ENCODE measurements at places on chromosomes 7 and 10.

- no peak for DNase-seq
Measured at GRCh38 chr10:104347295-104348045, 6.2 kb upstream of the CFAP58 start.

DNA sequence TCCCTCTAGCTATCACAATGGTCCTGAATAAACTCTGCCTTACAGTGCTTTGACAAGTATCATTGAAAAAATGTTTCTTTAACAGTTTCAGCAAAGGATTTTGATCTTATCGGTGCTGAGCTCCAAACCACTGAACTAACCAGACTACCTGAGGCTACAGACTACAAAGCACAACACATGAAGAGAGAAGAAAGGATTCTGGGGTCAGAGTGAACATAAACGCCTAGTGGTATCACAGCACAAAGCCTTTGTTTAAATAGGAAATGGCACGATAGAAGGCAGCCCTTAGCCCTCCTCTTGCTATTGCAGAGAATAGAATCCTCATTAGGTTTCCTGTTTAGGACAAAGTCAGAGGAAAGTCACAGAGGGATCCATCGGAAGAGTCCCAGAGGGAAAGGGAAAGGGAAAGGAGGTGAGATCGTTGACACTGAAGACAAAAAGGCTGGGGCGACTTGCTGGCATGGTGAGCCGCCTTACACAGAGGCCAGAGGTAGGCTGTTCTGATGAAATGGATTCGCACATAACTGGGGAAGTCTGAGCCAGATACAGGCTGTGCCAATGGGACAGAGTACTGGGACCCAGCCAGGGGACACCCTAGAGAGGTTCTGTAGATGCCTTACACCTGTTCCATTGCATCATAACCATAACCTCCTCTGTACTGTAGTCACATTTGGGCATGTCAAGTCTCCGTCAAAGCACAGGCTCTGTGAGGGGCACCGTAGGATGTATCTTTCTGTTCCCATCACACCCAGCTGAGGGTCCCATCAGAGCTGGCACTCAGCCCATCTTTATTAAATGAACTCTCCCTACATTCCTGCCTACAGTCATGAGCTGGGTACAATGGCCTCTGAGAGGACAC lies 71.5 kb downstream of the XPNPEP1 start:
- DNase-seq, result no peak

GRCh38 chr7:366161-366803 lies 76.3 kb downstream of the FOXL3 start:
- peak; percentile 71 for DNase-seq

GRCh38 chr7:40380111-40380510 lies 245.3 kb downstream of the SUGCT start:
- DNase-seq, result no peak

DNA sequence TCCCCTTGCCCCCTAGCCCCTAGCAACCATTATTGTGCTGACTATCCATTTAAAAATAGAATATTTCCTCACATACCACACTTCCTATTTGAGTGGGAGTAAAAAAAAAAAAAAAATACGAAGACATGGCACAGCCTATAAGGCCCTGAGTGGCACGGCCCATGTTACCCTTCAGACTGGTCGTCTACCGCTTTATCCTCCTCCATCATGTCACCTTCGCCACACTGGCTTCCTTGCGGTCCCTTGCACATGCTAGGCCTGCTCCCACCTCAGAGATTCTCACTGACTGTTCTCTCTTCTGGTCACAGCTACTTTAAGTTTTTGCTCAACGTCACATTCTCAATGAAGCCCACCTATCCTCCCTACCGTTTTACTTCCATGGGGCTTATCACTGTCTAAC lies 130.3 kb downstream of the ATE1 start:
- no peak for DNase-seq

DNA sequence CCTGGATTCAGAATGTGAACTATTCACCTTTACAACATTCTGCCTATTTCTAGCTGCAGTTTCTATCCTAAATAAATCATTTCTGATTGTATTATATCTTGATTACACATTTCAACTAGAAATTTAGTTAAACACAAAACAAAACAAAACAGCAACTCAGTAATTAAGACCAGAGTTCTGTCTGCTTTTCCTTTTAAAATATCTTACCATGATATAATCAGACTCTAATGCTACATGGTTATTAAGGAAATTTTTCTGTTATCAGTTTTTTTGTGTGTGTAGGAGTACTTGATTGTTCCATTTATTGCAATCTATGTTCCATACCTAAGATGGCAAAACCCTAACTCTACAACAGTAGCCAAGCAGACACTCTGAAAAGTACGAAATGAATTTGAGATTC lies 663.3 kb downstream of the NRG3 start:
- no peak for DNase-seq

GRCh38 chr7:108030516-108030915 lies 27.6 kb upstream of the LAMB1 start:
- DNase-seq, result no peak

DNA sequence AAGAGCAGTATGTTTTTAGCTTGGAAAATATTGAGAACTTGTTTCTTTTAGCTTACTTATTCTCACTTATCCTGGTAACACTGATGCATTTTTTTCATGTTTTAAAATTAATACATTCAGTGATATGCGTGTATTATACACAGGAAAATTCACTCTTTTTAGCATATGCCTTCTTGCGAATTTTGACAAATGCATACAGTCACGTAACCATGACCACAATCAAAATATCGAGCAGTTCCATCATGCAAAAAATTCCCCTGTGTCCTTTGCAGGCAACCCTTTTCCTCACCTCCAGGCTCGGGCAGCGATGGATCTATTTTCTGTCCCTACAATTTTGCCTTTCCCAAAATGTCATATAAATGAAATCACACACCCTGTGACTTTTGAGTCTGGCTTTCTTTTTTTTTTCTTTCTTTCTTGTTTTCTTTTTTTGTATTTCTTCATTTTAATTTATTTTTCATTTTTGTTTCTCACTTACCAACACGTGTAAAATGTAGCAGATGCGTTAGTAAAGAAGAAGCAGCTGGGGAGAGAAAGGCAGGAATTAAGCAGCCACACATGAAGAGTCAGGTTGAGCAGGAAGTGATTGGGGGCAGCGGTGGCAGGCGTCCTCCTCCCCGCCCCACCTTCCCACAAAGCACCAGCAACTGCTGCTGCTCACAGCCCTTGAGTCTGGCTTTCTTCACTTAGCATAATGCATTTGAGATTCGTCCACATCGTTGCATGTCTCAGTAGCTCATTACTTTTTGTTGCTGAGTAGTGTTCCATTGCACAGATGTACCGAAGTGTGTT lies 29.9 kb downstream of the ADRB1 start:
- peak; percentile 8 for DNase-seq

DNA sequence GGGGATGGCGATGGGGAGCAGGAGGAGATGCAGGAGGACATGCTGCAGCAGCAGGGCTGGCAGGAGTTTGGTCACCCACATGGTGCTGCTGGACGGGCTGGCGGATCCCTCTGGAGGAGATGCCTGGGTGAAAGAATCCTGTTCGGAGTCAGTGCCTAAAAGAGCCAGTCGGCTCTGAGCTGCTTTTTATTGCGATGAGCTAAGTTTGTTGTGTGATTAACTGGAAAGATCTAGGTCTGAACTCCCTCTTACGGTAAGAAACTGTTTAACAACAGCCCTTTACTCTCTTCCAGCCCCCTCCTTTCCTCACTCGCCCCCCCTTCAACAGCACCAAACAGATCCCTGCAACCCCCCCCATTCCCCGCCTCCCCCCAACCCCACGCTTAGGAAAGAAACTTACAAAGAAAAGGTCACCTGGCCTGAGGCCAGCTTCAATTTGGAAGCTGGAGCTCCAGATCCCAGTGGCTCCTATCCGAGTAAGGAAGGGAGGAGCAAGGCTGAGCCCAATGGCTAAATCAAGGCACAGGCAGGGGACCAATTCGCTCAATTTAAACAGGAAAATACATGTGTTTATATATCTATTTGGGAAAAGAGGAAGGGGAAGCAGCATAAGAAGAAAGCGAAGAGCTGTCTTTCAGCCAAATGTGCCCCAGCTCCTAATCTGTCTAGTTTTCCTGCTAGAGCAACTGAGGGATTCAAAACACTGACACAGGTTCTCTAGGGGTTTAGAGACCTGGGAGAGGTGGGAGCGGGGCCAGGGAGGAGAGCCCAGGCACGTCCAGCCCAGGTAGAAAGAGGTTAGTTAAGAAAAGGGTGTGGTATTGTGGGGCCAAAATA lies at the start of gene HGF:
HGF (minus strand) TSS at position 157 of the 837 bp plus-strand sequence; CDS start at position 81, 76 bp downstream.
- peak; percentile 44 for DNase-seq

DNA sequence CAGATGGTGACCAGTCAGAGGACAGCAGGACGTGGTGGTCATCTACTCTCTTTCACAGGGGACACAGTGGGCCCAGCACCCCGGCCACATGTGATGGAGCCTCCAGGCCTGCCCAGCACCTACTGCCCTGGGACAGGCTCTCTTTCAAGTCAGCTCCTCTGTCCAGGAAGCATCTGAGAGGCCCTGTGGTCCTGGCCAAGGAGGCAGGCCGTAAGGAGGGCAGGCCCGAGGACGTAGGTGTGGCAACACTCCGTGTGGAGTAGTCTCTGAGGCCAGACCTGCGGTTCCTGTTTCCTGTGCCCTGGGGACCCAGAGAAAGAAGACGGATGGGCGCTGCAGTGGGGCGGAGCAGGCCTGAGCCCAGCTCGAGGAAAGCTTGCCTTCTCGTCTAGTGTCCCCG lies 179.2 kb downstream of the EBF3 start:
- DNase-seq, result no peak

DNA sequence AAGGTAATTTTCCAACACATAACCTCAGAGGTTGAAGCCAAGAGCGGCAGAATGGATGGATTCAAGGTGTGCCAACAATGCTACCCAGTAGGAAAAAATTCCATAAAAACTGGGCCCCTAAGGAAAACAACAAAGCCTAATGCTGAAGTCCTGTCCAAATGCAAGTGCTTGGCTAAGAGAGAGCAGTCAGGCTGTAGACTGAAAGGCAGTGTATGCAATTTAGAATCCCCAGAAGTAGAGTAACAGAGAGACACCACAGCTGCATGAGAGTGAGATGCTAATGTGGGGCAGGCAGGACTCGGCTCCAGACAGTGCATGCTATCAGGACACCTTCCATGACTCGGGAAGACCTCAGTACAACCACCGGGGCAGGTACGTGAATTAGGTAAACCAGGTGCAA lies 124.5 kb downstream of the ZFAND4 start:
- DNase-seq, result no peak

DNA sequence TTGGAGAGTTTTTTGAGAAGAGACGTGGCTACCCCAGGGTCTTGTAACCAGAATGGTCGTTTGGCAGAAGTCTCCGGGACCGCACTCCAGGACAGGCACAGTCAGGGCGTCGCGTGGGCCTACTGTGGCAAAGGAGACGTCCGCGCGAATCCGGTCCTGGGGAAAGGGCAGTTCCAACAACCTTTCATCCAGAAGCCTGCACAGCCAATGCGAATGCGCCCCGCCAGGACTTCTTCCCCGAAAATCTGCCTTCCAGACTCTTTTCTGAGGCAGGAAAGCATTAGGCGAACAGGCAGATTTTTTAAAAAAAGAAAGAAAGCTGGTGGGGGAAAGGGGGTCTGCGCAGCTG lies 2.0 kb downstream of the HPSE2 start:
- no peak for DNase-seq

GRCh38 chr7:92834507-92835260 lies 1.7 kb downstream of the CDK6 start:
- peak; percentile 71 for DNase-seq

DNA sequence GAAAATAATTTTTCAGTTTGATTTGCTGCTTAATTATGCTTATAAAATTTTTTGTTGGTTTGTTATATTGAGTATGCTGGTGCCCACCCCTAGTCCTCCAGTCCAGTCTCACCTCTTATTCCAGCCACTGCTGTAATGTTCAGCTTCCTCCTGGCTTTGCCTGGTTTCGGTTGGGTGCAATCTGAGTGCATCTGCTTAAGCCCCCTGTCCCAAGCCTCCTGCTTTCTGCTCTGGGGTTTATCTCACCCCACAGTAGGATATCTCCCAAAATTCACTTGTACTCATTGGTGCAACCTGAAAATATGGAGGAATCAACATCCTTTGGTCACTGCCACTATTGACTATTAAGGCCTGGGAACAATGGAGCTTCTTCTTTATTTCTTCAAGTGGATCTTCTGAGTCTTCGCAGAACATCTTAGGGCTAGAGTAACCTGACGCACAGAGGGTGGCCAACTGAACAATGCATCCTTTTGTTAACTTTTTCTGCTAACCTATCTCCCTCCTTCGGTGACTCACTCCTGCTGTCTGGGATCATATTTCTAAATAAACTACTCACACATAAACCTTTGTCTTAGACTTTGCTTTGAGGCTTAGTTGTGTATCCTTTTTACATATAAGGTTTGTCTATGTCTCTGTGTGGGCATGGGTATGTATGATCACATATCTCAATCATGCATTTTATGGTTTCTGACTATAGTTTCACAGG lies 19.1 kb upstream of the SOSTDC1 start:
- no peak for DNase-seq

GRCh38 chr10:127354992-127355391 lies 158.6 kb upstream of the INSYN2A start:
- no peak for DNase-seq

GRCh38 chr10:98861962-98862361 lies 373.7 kb downstream of the HPSE2 start:
- no peak for DNase-seq

GRCh38 chr10:92575961-92576360 lies 2.1 kb upstream of the IDE start:
- DNase-seq, result no peak

DNA sequence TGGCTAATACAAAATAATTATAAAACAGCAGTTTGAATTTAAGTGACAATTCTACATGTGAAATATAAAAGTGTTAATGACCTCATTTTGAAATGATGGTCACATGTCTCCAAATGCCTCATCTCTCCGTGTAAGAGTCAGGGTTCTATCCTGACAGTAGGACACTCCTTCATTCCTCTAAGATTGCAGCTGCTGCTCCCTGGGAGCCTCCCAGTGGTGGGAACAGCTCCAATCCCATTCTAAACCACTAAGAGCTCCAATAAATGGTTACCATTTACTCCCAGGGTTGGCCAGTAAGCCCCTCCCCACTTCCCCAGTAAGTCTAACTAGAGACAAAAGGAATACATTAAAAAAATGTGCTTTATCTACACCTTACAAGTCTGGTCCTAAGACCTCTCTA lies 344.6 kb upstream of the AOAH start:
- DNase-seq, result no peak

DNA sequence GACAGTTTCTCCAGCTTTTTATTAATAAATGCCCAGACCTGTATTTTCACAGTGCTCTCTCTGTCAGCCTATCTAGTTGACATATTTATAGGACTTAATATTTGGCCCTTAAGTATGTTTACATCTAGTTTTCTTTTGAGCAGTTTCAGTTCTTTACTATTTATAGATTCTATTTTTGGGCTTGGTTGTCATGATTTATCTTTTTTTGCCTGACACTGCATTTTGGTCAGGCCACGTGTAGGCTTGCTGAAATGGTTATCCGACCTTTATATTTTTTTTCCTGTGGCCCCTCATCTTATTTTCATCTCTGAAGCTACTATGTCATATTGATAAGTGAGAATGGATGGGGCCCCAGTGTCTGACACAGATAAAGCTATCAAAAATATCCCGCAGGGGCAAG lies 515.4 kb upstream of the FZD8 start:
- no peak for DNase-seq

DNA sequence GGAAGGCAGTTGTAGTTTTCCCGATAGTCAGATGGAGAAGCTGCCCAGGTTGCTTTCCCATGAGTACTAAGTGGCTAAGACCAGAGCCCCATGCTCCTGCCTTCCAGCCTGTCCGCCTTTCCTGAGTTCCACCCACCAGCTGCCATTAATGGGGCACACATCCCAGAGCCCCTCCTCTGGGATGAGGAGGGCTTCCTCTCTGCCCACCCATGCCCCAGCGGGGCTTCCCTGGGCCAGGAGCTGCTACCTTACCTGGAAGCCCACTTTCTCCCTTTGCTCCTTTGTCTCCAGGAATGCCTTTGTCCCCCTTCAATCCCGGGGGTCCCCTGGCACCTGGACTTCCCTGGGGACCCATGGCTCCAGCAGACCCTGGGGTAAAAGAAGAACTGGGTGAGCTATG lies 7.8 kb downstream of the SFTPD start:
- DNase-seq, result no peak
